Activated CD4-positive, alpha-beta T cell treated with anti-CD3 and anti-CD28 coated beads for 4 hours (primary cell): ENCODE measurements at places on chromosomes 2 and 18.
A peak's percentile ranks its signal among the peaks of the same experiment; 100 is the strongest.

GRCh38 chr2:38465789-38466127, 88.7 kb upstream of the ATL2 start:
- peak; percentile 15 for DNase-seq

DNA sequence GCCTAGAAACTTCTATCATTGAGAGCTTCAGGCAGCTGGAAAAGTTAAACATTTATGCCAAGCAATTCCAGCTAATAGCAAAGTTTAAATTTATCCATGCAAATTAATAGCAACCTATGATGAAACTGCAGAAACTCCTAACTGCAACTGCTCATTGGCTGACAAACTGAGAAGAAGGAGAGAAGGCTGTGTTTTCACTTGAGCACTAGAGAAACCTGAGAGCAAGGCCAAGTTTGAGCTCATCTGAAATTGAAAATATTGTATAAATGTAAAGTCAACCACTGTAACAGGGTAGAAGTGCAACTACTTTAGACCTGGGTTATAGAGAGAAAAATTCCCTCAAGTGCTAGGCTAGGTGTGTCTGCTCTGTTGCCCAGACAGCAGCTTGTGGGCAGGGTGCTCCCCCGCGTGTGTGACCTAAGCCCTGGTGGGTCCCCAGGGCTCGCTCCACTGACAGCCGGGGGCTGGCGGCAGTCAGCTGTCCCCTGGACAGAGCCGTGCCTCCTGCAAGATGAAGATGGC, 50.2 kb downstream of the CABYR start:
- no peak for DNase-seq

DNA sequence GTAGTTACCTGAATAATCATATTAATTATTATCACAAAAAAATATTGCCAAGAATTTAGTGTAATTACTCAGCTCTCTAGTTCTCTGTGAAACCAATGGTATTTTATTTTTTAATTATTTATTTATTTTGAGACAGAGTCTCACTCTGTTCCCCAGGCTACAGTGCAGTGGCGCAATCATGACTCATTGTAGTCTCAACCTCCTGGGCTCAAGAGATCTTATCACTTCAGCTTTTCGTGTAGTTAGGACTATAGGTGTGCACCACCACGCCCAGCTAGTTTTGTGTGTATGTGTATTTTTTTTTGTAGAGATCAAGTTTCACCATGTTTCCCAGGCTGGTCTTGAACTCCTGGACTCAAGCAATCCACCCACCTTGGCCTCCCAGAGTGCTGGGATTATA, 440.4 kb upstream of the CDH20 start:
- DNase-seq, result no peak

GRCh38 chr2:171512683-171513195, 9.5 kb upstream of the CYBRD1 start:
- DNase-seq, result no peak

- no peak for DNase-seq
These were observed 61.8 kb upstream of the CDC42EP3 start for GRCh38 chr2:37733251-37733650.

GRCh38 chr2:190505696-190506095, 28.8 kb downstream of the NEMP2 start:
- no peak for DNase-seq

GRCh38 chr2:144519934-144520731, at the start of gene ZEB2:
Gene ZEB2 (minus strand): TSS chr2:144520119. CDS start chr2:144517350, 2,769 bp downstream.
- DNase-seq, result no peak

- peak; percentile 9 for DNase-seq
These were observed 52.0 kb upstream of the FAM171B start for GRCh38 chr2:186641807-186642321.

DNA sequence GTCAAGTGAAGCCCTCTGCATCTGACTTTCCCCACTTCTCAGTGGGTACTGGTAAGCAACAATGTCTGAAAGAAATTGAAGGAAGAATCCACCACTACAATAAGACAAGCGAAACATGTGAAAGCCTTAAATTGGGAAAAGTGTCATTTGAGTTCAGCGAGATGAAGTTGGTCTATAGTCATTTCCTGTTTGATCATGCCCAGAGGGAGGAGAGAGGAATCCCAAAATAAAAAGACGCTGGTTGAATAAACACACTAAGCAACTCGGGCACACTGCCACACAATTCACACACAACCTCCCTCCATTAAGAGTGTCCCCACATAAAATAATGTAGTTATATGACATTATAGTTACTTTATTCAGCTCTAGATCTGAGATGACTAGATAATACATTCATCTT, 166.1 kb downstream of the CBLN2 start:
- DNase-seq, result no peak

DNA sequence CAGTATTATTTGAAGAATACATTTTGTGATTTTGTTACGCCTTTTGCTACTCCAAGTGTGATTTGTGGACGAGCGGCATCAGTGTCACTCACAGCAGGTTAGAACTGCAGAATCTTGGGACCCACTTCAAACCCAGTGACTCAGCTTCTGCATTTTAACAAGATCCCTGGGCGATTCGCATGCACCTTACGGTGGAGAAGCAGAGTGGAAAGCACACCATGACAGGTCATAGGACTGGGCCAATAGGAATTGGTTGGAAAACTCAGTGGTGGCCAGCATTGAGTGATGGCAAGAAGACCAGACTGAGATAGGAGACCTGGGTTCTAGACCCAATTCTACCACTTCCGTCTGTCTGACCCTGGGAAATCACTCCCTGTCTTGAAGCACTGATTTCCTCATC, 26.3 kb downstream of the CTLA4 start:
- DNase-seq, result no peak

- DNase-seq, result no peak
These were observed 44.6 kb downstream of the HK2 start for GRCh38 chr2:74878551-74878950.

DNA sequence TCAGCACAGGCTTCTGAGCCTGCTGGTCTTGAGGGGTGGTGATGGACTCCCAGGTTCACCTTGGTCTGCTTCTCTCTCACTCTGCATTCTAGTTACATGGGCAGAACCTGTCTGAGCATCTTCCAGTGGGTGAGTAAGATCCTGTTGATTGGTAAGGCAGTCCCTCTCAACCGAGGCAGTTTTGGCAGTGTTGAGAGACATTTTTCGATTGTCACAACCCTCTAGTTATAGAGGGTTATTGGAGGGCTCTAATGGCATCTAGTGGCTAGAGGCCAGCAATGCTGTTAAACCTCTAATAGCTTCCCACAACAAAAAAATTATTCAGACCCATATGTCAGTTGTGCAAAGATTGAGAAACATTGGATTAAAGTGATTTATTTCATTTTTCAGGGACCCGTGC, 9.3 kb upstream of the MGAT5 start:
- no peak for DNase-seq

DNA sequence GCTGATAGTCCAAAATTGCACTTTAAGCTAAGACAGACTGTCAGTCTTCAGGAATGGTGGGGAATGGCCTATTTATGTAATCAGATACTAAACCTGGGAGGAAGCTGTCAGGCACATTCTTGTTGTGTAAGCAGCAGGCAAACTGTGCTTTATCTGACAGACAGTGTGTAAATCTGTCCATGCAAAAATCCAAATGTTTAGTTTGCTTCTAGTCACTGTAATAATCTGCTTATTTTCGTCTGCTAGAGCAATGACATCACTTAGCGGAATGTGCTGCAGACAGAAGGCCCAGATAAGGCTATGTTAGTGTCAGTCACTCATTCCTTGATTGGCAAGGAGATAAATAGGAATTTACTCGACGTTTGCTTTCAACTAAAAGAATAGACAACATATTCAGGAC, 263.5 kb downstream of the ZNF407 start:
- no peak for DNase-seq

- no peak for DNase-seq
These were observed 161.0 kb downstream of the IRS1 start for GRCh38 chr2:226638576-226638975.

DNA sequence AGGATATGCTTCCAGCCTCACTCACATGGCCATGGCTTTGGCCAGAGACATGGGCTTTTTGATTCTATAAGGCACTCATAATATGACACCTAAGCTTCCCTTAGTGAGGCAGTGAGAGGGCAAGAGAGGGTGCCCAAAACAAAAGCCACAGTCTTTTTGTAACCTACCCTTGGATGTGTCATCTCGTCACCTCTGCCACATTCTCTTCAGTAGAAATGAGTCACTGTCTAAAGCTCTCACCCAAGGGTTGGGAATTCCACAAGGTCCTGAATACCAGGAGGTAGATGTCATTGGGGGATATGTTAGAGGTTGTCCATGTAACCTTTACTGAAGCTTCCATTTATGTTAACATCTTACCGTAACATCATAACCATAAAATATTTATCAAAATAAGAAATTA, 108.4 kb downstream of the ALMS1 start:
- no peak for DNase-seq

DNA sequence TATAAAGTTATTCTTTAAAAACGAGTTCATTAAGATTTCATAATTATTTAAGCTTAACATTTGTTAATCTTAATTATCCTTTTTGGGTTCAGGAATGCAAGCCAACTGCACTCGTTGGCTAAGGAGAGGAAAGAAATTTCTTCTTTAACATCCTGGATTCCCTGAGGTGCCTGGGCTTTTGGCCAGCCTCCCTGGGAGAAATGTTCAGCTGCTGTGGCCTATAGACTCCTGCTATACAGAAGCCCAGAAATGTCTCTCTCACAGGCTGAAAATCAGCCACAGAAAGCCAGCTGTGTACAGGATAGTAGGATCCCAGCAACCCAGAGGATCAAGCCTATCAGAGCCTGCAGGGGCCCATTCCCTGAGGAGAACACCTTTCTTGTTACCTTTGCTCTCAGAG, 430.3 kb downstream of the XIRP2 start:
- no peak for DNase-seq

- DNase-seq, result no peak
These were observed 14.9 kb upstream of the KLF11 start for GRCh38 chr2:10028407-10028987.

- DNase-seq, result no peak
These were observed 564.9 kb downstream of the CNTNAP5 start for GRCh38 chr2:124589971-124590370.

DNA sequence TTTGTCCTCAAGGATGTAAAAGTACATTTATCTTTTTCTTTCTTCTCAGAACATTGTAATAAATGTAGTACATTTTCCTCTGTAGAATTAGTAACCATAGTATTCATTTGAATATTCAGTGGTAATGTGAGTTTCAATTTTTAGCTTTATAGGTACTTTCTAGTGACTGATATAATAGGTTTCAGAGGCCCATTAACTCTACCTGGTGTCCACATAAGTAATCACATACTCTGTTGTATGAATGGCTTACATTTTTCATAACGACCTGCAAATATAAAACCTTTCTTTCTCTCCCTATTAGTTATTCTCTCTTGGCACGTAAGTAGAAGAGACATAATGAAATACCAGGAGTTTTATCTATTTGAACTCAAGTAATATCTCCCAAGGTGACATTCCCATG, 1017.6 kb downstream of the DPP10 start:
- no peak for DNase-seq

- DNase-seq, result no peak
These were observed 22.6 kb downstream of the ST3GAL5 start for GRCh38 chr2:85866165-85866659.

GRCh38 chr2:72971036-72971435, 53.7 kb downstream of the EMX1 start:
- no peak for DNase-seq

GRCh38 chr2:192010073-192010472, 163.2 kb upstream of the CAVIN2 start:
- DNase-seq, result no peak

GRCh38 chr2:171411791-171412483, 21.9 kb downstream of the METTL8 start:
- DNase-seq, result no peak

GRCh38 chr18:62663731-62664336, 51.5 kb upstream of the PHLPP1 start:
- DNase-seq, result no peak

DNA sequence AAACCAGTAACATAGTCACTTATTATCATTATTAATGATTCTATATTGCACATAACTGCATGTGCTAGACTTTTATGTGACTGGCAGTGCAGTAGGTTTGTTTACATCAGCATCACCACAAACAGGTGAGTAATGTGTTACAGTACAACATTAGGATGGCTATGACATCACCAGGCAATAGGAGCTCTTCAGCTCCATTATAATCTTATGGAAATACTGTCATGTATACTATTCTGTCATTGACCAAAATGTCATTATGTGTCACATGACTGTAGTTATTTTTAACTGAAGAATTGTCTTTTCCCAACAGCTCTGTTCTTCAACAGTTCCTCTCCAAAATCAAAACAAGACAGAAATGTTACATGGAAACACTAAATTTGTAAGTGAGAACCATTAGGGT, 96.3 kb downstream of the C18orf54 start:
- no peak for DNase-seq

DNA sequence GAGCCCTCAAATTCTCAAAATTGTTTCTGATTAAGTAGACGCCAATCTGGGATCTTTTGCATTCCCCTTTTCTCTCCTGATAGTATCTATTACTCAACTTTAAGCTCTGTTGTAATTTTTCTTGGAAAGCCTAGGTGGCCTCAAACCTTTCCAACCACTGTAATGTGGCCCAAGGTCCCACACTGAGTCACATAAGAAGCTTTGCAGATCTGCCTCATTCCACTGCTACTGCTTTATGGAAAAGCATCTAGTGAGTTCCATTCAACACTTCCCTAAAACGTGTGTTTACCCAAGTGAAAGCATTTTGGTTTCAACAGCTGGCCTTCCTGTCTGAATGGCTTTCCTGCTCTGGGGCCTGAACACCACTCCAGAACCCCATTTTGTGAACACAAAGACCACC, 493.6 kb upstream of the SPHKAP start:
- no peak for DNase-seq

DNA sequence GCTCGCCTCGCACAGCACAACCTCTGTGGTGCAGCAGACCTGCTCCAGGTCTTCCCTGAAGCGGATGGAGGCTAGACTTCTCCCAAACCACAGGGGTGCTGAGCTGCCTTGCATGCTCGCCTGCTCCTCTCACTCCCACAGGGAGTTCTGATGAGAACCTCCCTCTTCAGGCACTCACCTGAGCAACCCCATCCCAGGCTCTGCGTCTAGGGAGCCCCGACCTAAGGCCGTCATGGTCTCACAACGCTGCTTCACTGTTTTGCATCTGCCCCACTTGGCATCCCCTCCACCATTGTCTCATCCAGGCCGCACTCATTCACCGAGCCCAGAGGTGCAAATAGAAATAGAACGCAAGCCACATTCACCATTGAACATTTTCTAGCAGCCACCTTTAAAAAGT, 24.6 kb upstream of the MC5R start:
- DNase-seq, result no peak

- peak; percentile 33 for DNase-seq
These were observed 44.8 kb downstream of the CHMP3 start for GRCh38 chr2:86518481-86518880.

DNA sequence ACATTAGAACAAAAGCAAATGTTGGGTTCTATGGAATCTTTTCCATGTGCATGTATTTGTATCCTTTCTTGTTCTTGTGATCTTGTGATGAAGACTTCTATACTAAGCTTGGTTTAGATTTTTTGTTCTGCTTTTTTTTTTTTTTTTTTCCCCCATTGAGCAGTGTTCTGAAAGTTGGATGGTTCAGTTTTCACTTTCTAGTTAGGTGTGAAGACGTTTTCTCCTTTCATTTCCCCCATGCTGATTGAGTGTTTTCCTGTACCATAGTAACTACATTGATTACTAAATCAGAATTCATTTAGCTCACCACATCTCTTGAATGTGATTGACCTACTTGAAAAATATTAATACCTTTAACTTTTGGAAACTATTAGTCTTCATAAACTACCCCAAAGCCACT, 34.1 kb downstream of the NOP58 start:
- DNase-seq, result no peak
